NCI-H2227 treated with DMSO at 0.1 percent for 48 hours (cell line): ENCODE measurements at places on chromosomes 11 and 22.

DNA sequence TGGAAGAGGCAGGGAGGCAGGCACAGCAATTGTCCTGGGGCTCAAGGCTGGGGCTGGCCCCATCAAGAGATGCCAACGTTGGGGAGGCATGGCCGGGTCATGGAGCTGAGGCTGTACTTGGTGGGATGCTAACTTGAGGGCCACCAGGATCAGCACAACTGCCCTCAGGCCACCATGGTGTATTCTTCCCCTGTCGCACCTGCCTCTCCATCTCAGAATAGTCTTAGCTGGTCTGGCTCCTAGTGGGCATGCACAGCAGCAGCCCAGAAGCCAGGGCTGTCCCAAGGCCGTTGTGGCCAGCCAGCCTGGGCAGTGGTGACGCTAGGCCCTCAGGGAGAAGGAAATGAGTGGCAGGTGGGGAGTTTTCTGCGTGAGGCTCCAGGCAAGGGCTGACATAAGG lies 91.3 kb downstream of the DHCR7 start:
- DNase-seq: no peak

DNA sequence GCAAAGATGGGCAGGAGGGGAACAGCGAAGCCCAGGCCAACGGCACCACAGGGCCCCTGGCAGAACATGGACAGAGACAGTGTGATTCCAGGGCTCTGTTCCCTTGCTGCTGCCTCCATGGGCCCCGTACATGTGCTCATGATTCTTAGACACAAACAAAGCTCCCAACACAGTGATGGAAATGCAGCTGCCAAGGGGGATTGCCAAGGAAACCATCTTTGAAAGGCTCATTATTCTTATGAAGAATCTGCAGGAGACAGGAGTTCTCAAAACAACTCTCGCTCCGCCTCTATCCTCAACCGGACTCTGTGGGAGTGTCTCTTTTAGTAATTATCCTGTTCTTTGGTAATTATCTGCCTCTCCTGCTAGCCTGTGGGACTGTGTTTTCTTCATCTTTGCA lies 32.2 kb downstream of the SERPINH1 start:
- no peak for DNase-seq

GRCh38 chr11:26399336-26399735 lies 67.4 kb downstream of the ANO3 start:
- DNase-seq: no peak

- no peak for DNase-seq
Observed at GRCh38 chr22:32336121-32336603, 21.5 kb upstream of the RFPL3 start.

DNA sequence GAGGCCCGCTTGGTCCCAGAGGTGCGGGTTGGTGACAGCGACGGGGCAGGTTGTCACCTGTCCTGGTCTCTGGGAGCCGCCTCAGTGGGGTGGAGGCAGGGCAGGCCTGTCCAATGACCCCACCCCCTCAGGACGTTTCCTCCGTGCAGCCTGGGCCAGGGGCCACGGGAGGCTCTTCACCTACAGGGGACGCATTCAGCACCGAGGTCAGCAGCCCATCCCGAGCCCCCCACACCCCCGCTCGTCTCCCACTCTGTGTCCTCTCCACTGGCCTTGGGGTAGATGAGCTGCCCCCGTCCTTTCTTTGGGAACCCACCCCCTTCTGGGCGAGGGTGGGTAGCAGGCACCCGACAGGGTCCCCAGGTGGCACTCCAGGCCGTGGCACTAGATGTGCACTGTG lies 35.7 kb downstream of the BRSK2 start:
- DNase-seq: no peak

GRCh38 chr22:24271386-24271854 lies 789 bp downstream of the SPECC1L start:
- no peak for DNase-seq

GRCh38 chr11:573146-573759 lies 3.0 kb upstream of the PHRF1 start:
- no peak for DNase-seq

DNA sequence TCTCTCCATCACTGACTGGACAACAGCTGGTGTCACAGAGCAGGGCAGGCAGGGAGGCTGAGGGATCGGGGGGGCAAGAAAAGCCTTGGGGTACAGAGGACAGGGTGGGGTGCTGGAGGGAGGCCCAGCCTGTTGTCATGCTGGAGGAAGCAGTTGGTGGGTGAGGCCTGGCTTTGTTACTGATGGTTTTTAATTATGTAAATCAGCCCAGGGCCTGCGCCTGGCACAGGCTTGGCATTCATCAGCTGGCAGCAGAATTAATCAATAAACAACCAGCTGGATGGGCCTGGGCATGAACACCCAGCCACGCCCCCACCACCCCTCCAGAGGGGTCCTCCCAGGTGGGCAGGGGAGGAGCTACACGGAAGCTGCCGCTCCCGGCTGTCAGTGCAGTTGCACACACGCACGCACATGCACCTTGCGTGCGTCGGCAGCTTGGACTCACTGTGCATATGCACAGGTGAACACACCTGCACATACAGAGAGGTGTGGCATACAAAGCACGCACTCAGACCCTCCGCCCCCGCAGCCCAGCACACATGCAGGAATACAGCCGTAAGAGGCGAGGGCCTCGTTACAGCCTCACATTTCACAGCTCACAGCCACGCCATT lies 21.3 kb upstream of the ELFN2 start:
- DNase-seq: no peak

DNA sequence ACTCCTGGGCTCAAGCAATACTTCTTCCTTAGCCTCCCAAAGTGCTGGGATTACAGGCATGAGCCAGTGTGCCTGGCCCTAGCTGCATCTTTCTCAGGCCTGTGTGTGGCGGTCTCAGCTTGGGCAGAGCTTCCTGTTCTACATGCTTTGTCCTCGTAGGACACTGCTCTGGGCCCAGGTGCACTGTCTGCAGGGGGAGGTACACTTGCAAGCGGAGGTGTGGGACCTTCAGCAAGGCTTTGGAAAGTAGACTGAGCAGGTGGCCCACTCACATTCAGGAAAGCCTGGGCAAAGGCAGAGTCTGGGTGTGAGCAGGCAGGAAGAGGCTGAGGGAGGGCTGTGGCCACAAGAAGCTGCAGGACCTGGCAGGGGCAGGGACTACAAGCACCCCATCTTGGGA lies 33.6 kb upstream of the SUSD2 start:
- DNase-seq: no peak
